ENCODE measurements at places on chromosomes 16 and 17.

DNA sequence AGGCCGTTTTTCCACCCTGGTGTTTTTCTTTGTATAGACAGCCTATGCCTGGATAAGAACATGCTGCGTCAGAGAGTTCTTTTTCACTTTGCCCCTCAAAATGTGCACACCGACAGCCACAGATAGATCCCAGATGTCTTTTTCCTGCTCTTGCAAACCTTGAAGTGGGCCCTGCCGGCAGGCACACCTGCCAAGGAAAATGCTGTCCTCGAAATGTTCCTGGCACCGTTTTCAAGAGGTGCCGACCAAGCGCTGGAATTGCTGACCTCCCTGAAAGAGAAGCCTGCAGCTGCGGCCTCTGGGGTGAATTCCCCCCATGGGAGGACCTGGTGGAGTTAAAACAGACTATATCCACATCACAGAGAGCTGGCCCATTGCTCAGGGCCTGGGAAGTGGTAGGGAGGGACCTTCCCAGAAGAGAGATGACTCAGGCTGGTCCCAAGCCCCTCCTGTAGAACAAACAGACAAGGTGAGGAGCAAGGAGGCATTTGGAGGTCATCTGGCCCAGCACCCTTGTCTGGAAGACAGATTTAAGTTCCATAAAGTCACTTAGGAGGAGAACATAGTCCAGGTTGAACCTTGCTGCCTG is 668.1 kb downstream of the MAF start:
- no peak for DNase-seq

- no peak for DNase-seq
Measured at GRCh38 chr16:29809031-29809747, 2.8 kb upstream of the PRRT2 start.

DNA sequence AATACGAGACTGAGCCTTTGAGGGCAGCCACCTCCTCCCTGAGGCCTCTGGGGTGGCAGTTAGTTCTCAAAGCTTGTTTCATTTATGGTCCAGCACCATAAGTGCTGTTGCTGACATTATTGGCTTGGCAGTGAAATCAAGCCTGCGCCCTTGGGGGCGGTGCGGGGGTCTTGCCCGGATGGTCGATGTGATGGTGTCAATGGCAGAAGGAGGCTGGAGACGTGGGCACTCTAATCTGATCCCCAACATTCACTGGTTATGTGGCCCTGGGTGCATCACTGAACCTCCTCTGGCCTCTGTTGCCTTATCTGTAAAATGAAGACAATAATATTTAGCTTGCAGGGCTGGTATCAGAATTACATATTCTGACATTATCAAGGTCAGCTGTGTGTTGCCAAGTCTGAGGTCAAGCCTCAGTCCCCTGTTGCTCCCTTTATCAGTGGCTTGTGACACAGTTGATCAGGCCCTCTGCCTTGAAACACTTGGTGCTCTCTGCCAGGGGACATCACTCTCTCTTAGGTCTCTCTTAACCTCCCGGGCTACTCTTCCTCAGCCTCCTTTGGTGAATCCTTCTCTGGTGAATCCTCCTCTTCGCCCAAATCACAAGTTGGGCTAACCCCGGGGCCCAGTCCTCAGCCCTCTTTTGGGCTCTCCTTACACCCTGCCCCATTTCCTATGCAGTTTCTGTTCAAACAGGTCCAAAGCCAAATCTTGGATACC is 11.8 kb upstream of the TMEM220 start:
- no peak for DNase-seq

DNA sequence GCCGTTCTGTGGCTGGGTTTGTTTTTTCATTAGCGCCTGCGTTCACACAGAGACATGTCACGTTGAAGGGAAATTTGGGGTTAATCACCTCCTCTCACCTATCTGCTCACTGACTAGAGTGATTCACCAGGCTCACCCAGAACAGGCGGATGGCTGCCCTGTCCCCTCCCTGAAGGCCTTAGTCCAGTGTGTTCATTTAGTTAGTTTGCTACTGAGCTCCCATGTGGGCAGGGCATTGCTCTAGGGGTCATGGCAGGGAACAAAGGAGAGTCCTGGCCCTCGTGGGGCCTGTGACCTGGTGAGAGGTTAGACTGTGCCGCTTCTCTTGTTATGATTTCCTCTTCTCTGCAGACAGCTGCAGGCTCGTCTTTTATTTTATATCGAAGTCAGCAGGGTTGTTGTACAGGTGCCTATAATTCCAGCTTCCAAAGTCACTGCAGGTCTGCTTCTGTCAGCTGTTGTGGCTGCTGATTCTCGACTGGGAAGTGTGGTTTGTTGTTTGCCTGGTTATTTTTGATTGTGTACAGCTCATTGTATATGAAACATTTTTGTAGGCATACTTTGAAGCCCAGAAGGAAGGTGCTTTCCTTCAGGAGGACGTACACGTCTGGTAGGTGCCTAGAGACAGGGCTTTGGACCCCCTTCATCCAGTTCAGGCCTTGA is 73.4 kb upstream of the GSE1 start:
- DNase-seq: no peak

DNA sequence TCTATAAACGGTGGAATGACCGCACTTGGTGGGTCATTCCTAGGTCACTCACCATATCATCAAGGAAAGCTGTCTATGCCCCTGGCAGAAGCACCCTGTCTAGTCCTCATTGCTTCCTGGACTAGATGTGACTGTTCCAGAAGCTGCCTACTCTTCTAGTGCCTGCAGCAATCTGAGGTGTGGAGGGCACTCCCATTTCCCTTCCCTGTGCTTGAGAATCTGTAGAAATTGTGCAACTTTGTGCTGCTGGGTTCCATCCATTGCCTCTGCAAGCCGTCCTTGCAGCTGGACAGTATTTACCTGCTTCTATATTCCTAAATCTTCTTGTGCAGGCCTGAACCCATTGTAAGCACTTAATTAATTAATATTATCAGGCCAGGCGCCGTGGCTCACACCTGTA is 52.1 kb downstream of the CACNG3 start:
- DNase-seq: no peak

GRCh38 chr16:15785386-15786059 is 71.3 kb downstream of the MYH11 start:
- DNase-seq: no peak

GRCh38 chr16:66228792-66229191 is 137.7 kb upstream of the CDH5 start:
- no peak for DNase-seq

- DNase-seq: no peak
Measured at GRCh38 chr17:8951206-8951605, 14.3 kb downstream of the PIK3R5 start.

DNA sequence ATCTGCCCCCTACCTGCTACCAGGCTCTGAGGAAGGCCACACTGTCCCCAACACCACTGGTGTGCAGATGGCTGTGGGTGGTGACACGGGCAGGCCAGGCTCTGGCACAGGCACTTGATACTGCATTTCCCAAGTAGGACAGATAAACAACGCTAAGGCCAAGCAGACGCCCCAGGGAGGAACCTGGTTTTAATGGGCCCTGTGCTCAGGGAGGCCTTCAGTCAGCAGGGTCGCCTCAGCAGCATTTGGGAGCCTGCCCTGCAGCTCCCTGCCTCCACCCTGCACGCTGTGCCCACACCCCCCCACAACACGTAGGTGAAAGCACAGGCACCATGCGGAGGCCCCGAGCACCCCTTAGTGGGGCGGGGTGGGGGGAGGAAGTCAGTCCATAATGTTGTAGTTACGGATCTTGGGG is 3.3 kb upstream of the FASN start:
- DNase-seq: no peak

- DNase-seq: no peak
Measured at GRCh38 chr17:56350592-56350991, 197.3 kb downstream of the ANKFN1 start.

- no peak for DNase-seq
Measured at GRCh38 chr17:13688716-13689115, 87.0 kb upstream of the HS3ST3A1 start.

- DNase-seq: no peak
Measured at GRCh38 chr17:42563143-42563509, 1.2 kb downstream of the COASY start.

DNA sequence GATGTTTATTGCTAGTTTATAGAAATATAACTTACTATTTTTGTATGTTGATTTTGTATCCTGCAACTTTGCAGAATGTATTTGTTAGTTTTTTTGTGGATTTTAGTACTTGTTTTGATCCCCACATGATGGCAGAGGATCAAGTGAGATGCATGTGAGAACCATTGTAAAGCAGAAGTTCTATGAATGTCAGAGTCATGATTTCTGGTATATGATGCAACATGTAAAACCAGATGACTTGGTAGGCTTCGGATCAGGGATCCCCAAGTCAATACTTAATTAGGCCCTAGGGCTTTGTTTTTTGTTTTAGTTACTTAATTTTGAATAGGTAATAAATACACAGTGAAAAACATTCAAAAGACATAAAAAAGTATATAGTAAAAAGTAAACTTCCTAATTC is 45.8 kb downstream of the ESRP2 start:
- DNase-seq: no peak

DNA sequence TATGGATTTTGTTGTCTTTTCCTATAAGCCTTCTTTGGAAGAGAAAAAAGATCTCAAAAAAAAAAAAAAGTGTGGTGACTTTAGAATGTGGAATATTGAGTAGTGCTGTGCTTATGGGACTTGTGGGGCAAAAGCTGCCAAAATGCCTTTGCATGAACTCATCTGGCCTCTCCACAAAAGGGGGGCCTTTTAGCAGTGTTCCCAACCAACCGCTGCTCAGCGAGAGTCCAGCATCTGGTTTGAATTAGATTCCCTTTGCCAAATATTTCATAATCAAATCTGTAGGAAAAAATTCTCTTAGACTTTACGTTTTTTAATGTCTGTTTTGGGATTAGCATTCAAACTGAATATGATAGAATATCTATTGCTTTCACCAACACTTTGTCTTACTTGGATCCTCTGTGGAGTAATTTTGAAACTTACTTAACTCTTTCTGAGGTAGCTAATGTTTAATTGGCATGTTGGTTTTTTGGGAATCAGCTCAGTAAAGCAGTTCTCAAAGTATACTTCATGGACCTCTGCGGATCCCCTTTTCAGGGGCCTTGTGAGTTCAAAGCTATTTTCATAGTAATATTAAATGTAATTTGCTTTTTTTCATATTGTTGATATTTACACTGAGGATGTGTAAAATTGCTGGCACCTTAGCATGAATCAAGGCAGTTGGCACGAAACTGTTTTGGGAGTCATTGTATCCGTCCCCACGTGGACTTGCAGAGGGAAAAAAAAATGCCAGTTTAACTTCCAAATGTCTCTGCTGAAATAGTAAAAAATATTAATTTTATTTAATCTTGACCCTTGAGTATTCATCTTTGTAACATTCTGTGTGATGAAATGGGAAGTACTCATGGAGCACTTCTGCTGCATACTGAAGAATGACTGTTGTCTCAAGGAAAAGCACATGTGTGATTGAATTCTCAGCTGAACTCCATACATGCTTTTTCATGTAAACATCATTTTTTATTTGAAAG is 34.7 kb upstream of the VPS4A start:
- no peak for DNase-seq

DNA sequence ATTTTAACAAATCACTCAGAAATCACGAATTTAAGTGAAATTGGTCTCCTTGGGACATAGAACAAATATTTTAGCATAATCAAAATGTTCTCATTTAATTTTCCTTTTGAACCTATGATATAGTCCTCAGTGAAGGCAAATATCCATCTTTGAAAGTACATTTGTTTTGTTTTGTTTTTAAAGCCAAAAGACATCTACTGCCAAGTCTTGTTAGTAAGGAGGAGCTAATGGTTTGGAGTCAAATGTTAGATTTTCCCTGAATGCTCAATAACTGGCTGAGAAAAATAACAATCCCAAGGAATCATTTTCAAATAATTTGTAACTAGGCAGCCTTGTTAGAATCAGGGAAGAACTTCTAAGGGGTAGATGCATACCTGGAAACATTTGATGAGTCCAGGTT is 302.9 kb upstream of the MAF start:
- DNase-seq: no peak
